ENCODE measurements at places on chromosomes 3 and 15.
A peak's percentile ranks its signal among the peaks of the same experiment; 100 is the strongest.

DNA sequence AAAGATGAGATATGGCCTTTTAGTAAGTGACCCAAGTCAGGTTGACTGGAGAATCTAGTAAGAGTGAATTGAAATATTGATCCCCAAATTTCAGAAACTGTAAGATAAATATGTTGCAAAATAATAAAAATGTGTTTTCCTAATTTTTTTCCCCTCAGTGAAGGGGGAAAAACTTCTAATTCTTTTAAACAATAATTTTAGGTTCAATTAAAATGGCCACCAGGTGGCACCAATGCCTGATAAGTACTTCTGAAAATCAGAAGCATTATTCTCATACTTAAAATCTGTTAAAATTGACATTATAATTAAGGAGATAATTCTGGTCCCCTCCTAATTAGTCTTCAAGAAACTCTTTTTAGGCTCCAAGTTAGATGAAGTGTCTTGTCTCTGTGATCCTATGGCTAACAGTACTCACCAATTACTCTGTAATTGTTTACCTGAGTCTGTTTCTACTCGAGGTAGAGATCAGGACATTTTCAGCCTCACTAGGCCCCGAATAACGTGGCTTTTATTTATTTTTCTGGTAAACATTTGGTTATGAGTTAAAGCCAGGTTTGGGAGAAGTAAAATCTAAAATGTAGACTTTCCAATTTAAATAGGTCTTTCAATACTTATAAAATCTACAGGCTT is 52.6 kb downstream of the NMD3 start:
- peak; percentile 46 for DNase-seq

- no peak for DNase-seq
Observed at GRCh38 chr3:142990721-142991120, 10.6 kb upstream of the U2SURP start.

GRCh38 chr3:102156426-102156825 is 278.4 kb upstream of the ZPLD1 start:
- peak; percentile 85 for DNase-seq

DNA sequence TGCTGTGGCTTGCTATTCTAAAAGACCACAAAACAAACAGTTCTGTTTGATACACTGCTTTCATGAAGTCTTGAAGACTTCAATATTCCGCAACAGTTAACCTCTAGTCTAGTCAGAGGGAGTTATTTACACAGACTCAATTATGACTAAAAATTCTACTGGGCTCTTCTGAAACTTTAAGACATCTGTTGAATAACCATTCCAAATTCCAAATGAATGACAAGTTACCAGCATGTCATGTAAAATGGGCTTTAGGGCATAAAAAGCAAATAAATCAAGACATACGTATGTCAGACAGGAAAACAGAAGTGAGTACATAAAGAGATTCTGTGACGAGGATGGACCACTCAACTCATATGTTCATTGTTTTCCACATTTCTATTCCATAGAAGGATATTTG is 93.9 kb downstream of the PLOD2 start:
- peak; percentile 89 for DNase-seq

- no peak for DNase-seq
Observed at GRCh38 chr15:41901431-41901830, 7.6 kb upstream of the SPTBN5 start.

- peak; percentile 66 for DNase-seq
Observed at GRCh38 chr3:172138792-172139507, 99.6 kb downstream of the FNDC3B start.

- DNase-seq = peak; percentile 20
Observed at GRCh38 chr3:64311424-64312061, 86.3 kb upstream of the PRICKLE2 start.

GRCh38 chr3:55611121-55611520 is 124.0 kb upstream of the WNT5A start:
- DNase-seq = no peak

DNA sequence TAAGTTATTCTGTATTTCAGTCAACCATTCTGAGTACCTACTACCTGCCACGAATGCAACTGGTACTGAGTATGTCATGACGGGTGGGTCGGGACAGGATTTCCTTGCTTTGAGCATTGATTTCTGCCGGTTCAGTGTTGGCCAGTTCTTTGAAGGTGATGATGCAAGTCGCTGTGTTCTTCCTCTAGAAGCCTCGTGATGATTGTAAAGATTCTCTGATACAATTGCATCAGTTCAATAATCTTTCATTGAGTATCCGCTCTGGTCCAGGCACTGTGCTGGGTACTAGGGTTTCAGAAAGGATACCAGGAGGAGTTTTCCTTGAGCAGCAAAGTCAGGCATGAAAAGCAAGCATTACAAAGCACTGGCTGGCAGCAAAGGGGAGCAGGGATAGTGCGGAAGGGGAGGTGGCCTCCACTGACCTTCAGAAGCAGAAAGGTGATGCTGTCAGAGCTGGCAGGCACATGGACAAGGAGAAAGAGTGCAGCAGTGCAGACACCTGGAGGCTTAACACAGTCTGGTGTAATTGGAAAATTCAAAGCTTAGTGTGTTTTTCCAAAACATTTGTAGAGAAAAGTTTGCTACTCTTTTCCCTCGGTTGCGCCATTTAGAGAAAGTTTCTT is 100.1 kb downstream of the RPL39L start:
- DNase-seq = no peak

DNA sequence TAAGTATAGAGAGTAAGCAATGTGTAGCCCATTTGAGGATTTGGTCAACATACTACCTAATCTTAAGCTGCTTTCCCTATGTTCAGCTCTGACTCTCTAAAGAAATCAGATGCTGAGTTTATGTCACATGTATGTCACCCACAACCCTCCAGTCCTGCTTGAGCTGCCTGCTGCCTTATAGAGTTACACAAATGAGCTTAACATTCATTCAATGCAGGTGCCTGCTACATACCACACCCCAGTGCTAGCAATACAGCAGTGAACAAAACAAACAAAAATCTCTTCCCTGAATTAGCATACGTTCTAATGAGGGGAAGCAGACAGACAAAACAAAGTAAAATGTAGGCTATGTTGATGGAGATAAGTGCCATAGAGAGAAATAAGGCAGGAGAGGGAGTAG is 93.0 kb downstream of the HHLA2 start:
- DNase-seq = no peak

DNA sequence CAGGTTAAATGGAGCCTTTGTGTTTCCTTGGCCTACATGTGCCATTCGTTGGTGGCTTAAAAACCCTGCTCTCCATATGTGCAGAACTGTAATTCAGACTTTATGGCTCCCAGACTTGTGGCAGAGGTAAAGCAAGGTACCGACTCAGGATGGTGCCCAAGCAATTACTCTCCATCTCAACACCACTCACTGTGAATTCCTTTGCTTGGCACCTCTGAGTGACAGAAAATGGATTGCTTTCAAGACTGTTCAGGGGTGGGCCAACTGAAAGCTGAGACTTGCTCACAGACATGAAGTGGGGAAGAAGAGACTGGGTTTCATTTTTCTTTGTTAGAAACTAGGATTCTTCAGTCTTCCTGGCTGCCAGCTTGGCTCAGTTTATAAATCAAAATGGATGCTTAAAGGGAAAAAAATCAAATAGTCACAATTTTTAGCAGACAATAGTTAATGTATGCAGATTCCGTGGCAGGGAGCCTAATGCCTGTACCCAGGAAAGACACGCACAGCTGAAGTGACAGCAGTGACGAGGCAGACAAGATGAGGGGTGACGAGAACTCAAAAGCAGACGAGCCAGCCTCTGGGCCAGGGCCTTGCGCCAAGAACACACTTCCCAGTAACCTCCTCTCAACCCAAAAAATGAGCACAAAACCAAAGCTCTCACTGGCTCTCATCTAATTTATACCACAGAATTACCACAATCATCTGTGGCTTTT is 207.9 kb upstream of the SLC2A2 start:
- DNase-seq = no peak

DNA sequence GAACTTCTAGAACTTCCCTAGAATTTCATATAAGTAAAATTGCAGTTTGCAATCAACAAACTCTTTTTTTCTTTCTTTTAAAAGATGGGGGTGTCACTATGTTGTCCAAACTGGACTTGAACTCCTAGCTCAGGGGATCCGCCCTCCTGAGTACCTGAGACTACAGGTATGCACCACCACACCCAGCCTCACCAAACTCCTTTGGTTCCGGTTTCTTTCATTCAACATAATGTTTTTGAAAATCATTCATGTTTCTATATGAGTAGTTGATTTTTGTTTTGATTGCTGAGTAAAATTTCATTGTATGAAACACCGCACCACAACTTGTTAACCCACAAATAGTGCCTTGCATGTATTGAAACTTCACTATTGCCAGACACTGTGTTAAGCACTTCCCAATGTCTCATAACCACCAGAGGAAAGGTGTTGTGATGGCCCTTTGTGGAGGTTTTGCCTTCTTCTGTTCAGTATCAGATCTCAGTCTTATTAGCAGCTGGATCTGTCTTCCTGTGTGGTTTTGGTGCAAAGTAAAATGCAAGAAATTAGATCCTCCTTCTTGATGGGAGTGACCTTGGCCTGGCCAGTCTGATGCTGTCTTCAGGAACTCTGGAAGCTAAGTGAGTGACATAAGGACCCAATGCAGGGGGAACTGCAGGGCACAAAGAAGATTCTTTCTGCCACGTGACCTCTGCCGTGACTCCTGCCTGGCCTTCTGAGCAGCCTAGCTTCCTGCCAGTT is 78.8 kb upstream of the UBE2E1 start:
- peak; percentile 23 for DNase-seq

- no peak for DNase-seq
Observed at GRCh38 chr15:79197285-79197684, 85.2 kb upstream of the ANKRD34C start.

- DNase-seq = no peak
Observed at GRCh38 chr3:152611905-152612304, 223.0 kb upstream of the P2RY1 start.

DNA sequence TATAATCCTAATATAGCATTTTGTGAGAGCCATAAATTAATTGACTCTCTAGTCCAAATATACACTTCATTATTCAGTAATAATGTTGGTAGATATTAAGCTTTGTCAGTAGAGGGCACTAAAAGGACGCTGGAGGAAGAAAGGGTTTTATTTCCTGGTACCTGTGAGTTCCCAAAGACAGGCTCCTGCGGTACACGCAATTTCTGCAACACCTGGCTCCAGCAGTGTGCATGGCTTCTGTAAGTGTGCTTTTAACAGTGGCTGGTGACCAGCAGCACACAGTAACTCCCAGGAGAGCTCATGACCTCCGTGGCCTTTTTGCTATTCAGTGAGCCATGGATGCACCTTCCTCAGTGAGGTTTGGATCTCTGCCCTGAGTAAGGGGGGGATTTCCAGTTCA is 338.3 kb upstream of the ZNF385D start:
- DNase-seq = peak; percentile 1

DNA sequence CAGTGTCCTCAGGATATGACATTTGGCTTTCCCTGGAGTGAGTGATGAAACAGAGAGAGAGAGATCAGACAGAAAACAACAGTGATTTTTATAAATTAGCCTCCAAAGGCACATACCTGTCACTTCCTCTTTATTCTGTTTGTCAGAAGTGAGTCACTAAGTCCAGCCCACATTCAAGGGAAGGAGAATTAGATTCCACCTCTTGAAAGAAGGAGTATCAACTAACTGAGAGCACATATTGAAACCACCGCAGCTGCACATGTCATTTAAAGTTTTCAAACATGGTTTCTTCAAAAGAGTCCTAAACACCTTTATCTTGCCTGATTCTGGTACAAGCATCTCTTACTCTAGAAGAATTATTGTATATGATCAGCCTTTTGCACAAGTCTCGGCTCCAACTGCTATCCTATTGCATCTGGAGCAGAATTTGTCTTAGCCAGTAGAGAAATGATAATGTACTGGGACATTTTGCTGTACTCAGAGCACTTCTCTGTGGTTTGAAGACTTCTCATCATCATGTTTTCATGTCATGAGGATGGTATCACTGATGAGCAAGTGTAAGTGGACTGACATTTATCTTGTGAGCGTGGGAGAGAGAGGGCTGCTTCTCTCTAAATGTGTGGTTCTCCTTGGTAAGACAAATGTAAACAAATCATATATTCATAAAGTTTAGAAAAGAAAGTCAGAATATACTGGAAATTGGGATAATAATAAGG is 338.9 kb upstream of the CFAP20DC start:
- no peak for DNase-seq

DNA sequence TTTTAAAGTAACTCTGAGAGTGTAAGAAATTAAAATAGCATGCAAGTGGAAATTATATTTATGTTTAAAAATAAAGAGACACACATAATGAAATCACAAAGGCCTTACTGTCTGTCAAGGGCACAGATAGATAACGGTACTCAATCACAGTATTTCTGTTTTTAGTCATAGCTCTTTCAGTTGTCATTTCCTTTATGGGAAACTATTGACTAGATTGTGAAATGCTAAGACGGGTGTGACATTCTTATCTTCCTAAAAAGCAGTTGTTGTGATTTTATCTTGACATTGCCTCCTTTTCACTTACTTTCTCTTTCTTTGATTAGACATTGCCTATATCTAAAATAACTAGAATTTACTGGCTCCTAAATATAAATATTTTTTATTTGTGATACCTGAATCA is 100.1 kb upstream of the PLSCR5 start:
- no peak for DNase-seq

DNA sequence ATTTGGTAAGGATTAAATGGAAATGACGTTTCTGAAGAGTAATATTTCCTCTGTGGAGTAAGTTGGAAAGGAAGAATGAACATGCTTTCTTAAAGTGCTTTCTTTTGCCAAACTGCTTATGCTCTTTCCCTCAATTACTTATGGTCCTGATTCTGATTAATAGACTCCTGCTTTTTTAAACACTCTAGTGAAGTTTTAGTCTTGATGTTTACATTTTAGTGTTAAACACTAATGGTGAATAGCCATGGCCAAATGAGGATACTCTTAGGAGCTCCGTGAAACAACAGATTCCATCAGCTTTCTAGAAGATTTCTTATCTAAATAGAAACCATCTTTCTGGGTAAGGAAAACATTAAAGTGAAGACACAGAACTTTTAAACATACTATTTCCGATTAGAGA is 117.6 kb downstream of the P3H2 start:
- DNase-seq = no peak

DNA sequence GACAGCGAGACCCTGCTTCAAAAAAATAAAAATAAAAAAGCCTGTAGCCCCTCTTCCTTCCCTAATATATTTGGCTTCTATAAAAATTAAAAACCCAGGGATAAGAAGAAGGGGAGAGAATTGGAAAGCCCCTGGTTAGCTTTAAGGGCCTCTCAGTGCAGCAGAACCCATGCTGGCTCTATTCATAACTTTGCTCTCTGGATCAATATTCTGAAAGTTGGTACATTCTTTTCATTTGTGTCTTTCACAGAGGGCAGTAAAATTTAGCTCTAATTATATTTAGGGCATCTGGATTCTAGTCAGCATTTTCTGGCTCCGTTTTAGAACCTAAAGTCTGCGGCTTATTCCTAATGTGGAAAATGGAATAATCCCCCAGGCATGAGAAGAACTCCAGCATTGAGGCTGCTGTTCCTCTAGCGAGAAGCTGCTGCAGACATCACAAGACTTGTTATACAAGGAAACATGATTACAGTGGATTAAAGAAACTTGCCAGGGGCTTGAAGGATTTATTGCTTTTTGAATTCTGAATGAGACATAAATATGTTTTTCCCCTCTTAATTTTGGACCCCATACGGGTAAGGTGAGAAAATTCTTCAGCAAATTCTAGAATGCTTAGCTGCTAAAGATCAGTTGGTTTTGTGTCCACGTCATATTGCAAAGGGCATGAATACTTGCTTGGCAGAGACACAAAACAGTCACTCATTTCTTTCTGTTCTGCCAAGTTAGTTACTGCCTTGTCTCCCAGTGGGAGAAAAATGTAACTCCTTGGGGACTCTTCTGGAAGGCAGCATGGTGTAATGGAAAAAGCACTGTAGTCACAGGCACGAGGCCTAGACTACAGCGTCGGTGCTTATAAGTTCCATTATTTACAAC is 177.7 kb downstream of the VGLL4 start:
- DNase-seq = peak; percentile 87

Measured in EH (cell line).